ENCODE measurements at places on chromosomes 2 and 18.

- H3K4me1 ChIP-seq, result peaks cover 11% of the 10 kb centered on the region
- no peak overlapping the region for H3K4me3 ChIP-seq
- H3K36me3 ChIP-seq, result peaks cover 5% of the 10 kb centered on the region
- peak overlapping the region; percentile 75 for H3K27ac ChIP-seq
- H3K27me3 ChIP-seq, result no peaks in the 10 kb centered on the region
- no peak for DNase-seq
Observed at GRCh38 chr2:205198140-205198525, 484.2 kb upstream of the NRP2 start.

- no peak for DNase-seq
- no peaks in the 10 kb centered on the region for H3K4me1 ChIP-seq
- H3K36me3 ChIP-seq, result no peaks in the 10 kb centered on the region
- H3K27me3 ChIP-seq, result no peaks in the 10 kb centered on the region
- no peak overlapping the region for H3K27ac ChIP-seq
Observed at GRCh38 chr2:76075126-76075525, 364.4 kb upstream of the GCFC2 start.

DNA sequence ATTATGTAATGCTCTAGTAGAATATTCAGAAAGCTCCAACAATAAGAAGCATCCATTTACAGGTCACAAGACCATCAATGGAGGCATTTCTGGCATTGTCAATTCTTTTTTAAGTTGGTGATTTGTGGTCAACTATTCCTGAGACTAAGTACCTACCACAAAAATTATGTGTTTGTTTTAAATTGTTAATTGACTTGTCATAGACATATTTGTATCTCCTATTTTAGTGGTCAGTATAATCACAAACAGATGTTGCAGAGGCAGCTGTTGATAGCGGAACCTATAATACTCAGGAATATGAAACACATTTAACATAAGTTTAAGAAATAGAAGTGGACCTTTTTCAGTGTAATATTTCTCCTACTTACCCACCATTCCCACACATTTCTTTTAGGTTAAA, 430.1 kb downstream of the CCDC85A start:
- H3K36me3 ChIP-seq, result no peaks in the 10 kb centered on the region
- DNase-seq, result no peak
- no peak overlapping the region for H3K4me3 ChIP-seq
- H3K4me1 ChIP-seq, result peaks cover 50% of the 10 kb centered on the region
- H3K27ac ChIP-seq, result no peak overlapping the region

- no peak for DNase-seq
- peaks cover 46% of the 10 kb centered on the region for H3K4me1 ChIP-seq
Observed at GRCh38 chr2:237459741-237460174, 27.3 kb upstream of the MLPH start.

- peaks cover 23% of the 10 kb centered on the region for H3K4me1 ChIP-seq
- no peak for DNase-seq
- no peak overlapping the region for H3K27ac ChIP-seq
- H3K36me3 ChIP-seq, result peaks cover 7% of the 10 kb centered on the region
Observed at GRCh38 chr2:74383254-74383653, 3.1 kb upstream of the DCTN1 start.
